ENCODE measurements at places on chromosomes 16 and 17. TPM values are rescaled to one million over a fixed set of nuclear protein-coding genes. Genes with fewer than 3 reads are reported as not detected.

GRCh38 chr16:86364653-86365380 lies 145.5 kb upstream of the FOXF1 start:
- DNase-seq: no peak

DNA sequence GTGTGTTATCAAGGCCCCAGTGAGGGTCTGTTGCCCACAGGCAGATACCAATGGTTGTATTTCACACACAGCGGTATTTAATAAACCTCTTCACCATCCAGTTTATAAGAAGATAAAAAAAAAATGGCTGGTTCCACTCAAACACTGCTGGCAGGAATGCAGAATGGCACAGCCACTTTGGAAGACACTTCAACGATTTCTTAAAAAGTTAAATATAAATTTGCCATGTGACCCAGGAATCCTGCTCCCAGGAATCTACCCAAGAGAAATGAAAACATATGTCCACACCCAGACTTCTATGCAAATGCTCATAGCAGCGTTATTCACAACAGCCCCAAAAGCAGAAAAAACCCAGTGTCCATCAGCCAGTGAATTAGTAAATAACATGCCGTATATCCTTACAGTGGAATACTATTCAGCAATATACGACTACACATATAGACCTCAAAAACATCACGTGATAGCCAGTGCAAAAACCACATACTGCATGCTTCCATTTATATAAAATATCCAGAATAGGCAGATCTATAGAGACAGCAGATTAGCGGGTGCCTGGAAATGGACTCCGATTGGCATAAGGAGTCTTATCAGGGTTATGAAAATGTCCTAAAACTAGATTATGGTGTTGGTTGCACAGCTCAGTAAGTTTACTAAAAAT lies 38.7 kb downstream of the XYLT1 start:
- no peak for DNase-seq

- no peak for DNase-seq
These were observed 15.4 kb upstream of the MYO18A start for GRCh38 chr17:29195465-29196081.

Gene SLC13A5
- total RNA-seq: 0.11 TPM

DNA sequence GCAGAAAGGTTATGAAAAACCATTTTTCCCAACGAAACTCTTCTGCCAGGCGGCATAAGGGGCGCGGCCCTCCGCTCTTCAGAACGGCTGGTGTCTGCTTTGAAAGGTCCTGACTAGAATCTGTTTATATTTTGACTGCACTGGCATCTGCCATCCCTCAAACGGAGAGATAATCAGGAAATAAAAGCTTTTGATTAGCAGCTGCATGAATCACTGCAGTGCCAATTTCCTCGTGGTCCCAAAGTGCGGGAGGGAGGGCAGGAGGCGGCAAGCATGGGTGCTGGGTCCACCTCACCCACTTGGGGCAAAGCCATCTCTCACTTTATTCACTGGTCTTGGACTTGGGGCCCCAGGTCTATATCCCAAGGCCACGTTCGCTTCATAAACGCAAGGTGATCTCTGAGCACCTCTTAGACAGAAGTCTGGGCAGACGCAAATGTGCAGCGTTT lies 49.7 kb downstream of the TBC1D16 start:
- DNase-seq: peak; percentile 39

DNA sequence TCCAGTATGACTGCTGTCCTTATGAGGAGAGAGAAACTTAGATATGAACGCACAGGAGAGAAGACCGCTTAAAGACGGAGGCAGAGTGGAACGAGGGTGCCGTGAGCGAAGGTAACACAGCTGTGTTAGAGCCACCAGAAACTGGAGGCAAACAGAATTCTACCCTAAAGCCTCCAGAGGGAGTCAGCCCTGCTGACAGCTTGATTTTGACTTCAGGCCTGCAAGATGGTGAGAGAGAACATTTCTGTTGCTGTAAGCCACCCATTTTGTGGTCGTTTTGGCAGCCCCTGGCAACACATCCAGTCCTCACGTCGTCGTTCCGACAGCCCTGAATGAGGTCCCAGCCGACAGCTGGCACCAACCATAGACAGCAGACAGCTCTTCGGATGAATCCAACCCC lies 2.8 kb upstream of the SPATA2L start:
- no peak for DNase-seq

DNA sequence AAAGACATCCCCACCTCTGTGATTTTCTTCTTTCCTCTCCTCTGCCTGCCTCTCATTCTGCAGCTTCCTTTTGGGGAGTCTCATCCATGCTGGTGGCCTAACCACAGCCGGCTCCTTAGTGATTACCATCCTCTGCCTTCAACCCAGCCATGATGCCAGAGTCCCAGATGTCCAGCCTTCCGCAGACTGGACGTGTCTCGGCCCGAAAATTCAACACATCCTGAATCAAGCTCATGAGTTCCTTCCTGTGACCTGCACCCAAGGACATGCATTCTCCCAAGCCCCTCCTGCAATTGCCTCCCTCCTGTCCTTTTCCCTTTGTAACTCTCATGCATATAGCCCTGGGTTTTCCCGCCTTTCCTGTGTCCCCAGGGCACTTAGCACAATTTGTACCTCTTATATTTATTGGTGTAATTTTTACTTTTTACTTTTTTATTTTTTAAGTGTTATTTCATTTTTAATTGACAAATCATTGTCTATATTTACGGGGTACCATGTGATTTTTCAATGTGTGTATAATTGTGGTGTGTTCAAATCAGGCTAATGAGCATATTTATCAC lies 1.2 kb upstream of the SLC13A5 start:
- peak; percentile 73 for DNase-seq

DNA sequence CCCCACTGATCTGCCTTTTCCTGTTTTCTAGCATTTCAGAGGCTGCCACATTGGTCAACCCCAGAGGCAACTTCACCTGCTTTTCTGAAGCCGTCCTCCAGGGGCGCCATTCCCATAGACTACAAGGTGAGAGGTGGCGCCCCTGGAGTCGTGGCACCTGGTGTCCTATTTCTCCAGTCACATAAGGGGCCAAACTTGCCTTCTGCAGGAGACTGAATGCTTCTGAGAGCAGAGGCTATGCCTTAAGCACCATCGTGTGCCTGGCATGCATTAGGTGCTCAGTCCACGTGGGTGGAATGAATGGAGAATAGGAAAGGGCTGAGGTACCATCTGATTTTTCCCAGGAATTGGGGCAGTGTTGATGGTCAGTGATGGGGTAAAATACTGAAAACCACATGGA lies 164.8 kb downstream of the HAPSTR1 start:
- DNase-seq: no peak

DNA sequence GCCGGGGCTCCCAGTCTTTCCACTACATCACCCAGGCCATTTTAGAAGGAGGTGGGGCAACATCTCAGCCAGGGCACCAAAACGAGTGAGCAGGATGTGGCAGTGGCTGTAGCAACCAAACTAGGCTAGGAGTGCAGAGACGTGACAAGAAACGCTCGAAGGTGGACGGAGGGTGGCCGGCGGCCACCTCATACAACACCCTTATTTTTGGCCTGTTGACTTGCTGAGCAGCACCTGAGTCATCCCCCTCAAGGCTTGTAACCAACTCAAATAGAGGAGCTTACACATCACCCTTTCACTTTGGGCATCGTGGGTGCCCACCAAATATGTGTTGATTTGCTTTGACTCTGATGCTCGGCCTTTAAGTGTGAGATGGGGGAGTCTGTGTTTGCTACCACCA lies 23.7 kb upstream of the SOX9 start:
- DNase-seq: no peak

Gene ZMYND15
- total RNA-seq: 0.40 TPM

- DNase-seq: no peak
These were observed 791 bp upstream of the ZNF629 start for GRCh38 chr16:30787613-30788378.

Gene TPSG1
- total RNA-seq: not detected

Gene NPIPB9
- 1.6 TPM for total RNA-seq

Gene GRAPL
- 1.7 TPM for total RNA-seq

DNA sequence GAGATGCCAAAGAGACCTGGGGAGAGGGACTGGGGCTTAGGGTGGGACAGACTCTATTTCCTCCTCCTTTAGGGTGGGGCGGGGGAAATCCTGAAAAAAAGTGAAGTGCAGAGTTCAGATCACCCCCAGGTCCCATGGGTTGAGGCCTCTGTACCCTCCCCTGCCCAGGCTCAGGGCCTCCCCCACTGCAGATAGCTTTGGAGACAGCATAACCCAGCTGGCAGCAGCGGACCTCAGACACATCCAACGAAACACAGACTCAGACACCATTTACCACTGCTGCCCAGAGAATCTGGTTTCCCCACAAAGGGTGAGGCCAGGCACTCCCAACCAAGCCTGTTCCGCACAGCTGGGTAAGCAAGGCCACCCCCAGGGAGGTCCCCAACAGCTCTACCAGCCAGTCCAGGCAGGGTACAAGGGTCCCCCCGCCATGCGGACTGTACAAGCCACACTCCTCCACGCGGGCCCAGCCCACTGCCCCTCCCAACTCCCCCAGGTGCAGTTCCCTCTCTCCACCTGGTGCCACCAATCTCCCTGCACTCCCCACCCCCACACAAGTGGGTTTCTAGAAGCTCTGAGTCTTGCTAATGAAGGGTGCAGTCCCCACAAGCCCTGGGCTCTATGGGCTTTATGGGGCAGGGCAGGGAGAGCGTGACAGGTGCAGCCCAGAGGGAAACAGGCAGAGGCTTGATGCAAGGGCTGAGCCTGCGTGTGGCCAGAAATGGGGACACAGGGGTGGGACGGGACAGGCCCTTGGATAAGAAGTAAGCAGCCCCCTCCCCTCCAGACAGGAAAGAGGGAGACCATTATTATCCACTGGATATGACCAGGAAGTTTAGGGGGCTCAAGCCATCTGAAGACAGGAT lies 8.9 kb downstream of the RHBDF2 start:
- DNase-seq: no peak

GRCh38 chr16:89047331-89048089 lies 46.1 kb upstream of the ACSF3 start:
- no peak for DNase-seq

DNA sequence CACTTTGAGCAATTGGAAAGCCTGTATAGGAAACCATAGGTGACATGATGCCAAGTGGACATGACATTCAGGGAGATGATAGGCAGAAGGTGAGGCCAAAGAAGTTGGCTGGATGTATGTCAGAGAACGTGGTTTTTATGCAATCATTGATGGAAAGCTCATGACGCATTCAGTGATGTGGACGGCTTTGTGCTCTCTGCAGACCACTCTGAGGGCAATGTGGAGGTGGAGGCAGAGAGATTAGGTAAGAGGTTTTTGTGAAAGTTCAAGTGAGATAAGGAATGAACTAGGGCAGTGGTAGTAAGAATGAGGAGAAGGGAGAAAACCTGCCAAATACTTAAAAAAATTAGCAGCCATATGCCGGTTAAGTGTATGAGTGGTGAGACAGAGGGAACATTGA lies 99.0 kb downstream of the PRKCA start:
- no peak for DNase-seq

GRCh38 chr17:19728084-19728495 lies 11.7 kb upstream of the SLC47A2 start:
- peak; percentile 84 for DNase-seq

Gene APOBR
- total RNA-seq: 0.51 TPM
